Fibroblast of the aortic adventitia (primary cell): ENCODE measurements at places on chromosomes 2 and 18.

DNA sequence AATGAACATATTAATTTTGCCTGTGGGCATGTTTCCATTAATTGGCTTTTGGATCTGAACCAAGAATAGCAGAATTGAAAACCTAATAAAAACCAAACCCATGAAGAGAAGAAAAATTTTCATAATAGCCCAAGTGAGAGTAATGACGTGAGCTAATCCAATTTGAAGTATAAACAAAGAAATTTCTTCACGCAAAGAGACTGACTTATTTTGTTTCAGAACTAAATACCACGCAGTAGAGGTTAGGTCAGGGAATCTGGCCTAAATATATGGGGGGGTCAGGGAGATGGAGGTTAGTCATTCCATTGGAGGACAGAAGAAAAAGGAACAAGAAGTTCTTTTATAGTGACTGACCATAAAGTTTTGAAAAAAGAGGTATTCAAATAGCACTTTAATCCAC lies 94.1 kb upstream of the CYP1B1 start:
- no peak for DNase-seq

DNA sequence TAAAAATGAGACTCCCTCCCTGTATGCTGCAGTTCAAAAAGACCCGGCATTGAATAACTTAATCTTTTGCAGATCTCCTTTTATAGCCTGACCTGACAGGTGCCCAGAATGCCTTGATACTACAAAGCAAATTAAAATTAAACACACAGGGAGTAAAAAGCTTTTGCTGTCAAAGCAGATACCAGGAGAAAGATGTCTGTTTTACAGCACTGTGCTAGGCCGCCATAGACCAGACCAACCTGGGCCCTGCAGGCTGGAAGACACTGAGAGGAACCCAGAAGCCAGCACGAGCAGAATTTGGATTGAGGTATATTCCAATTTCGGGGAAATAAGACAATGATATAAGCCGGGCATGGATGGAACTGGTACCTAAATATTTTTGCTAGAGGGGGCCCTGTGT lies 602.8 kb upstream of the SOX11 start:
- no peak for DNase-seq

- DNase-seq: peak; percentile 80
Observed at GRCh38 chr2:111689941-111690340, 194.1 kb downstream of the ANAPC1 start.

DNA sequence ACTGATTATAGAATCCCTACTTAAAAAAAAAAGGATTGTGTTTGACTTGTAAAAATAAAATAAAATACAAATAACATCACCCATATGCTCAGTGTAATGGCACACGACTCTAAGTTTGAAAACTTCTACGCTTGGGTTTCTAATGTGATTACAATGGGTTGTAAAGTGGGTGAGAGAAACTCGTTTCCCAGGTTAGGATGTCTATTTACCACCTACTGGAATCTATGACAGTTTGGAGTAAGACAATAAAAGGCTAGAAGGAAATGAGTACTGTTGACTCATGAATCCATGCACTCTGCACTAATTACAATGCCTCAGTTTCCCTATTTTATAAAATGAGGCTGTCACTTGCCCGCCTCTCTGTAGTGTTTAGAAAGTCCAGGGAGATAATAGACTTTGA lies 204.2 kb upstream of the FBXO11 start:
- DNase-seq: no peak

GRCh38 chr2:113407446-113408099 lies 29.9 kb upstream of the ZNG1B start:
- DNase-seq: peak; percentile 3

DNA sequence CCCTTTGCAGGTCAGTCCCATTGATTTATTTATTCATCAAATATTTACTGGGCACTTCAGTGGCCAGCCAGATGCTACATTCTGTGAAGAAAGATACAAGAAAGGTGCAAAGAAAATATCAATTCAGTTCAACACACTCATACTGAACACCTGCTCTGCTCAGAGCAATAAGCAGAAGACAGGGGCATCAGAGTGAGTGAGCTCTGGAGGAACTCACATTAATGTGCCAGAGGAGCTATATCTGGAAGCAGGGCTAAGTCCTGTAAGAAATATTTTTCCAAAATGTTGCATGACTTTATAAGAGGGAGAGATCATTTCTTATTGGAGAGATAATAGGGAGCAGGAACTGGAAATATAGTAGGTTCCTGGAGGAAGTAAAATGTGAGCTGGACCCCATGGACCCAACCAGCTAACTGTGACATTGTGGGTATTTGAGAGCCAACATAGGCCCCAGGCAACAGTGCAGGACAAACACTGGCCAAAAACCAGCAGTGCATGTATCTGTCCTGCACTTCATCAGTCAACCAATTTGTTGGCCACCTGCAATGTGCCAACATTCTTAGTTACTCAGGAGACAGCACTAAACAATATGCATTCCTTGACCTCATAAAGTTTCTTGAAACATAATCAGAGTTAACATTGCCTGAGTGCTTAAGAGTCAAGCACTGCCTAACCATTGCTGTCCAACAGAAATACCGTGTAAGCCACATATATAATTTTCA lies 102.7 kb upstream of the PTPRM start:
- no peak for DNase-seq

GRCh38 chr2:203061346-203061745 lies 46.7 kb downstream of the NBEAL1 start:
- peak; percentile 49 for DNase-seq

GRCh38 chr2:69559442-69560146 lies 83.9 kb downstream of the AAK1 start:
- DNase-seq: peak; percentile 75

DNA sequence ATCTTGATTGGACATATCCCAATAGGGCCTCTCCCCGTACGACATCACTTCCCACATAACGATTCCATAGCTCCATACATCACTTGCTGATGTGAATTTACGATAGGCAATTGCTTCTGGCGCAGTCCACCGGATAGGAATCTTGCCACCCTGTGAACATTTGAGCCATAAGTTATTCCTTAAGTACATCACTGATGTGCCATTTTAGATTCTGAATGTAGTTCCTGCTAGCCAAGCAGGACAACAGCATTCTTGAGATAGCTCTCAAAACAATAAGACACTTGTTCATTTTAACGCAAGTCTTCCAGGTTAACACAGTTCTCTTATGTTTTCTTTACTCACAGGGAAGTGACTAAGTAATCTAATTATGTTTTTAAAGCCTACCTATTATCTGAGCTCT lies 138.0 kb downstream of the EPHA4 start:
- DNase-seq: no peak

DNA sequence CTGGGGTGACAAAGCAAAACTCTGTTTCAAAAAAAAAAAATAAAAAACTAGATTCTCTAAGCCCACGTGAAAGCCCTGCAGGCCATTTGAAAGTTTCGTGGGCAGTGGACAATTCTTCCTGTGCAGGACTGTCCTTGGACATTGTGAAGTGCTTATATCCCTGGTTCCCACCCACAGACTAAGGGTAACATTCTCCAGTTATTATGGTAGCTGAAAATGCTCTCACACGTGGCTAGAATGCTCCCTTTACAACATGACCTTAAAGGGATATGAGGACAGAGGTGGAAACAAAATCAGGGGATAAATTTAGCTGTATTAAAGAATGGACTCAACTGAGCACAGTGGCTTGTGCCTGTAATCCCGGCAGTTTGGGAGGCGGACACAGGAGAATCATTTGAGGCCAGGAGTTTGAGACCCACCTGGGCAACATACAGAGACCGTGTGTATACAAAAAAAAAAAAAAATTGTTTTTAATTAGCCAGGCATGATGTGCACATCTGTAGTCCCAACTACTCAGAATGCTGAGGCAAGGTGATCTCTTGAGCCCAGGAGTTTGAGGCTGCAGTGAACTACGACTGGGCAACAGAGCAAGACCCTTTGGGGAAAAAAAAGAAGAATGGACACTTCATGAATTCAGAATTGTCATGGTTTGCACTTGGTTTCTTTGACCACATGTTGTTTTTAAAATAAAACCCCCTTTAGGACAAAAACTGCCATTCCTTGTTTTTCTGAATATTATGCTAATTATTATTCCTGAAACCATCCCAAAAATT lies 167.9 kb downstream of the MGAT5 start:
- no peak for DNase-seq

DNA sequence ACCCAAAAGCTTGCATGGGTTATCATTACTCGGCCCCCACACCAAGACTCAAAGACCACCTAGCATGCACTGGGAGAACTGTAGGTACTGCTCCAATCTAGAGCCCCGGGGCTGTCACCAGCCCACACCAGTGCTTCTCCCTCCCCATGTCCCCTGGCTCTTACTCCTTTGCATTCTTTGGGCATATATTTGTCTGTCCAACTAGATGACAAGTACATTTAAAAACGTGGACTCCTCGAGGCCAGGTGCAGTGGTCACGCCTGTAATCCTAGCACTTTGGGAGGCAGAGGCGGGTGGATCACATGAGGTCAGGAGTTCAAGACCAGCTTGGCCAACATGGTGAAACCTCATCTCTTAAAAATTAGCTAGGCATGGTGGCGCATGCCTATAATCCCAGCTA lies 7.8 kb downstream of the AFG3L2 start:
- DNase-seq: no peak

GRCh38 chr2:130152816-130153595 lies 8.1 kb upstream of the CCDC74B start:
- no peak for DNase-seq

- DNase-seq: no peak
Observed at GRCh38 chr2:162370931-162371330, 27.0 kb downstream of the GCA start.

- peak; percentile 87 for DNase-seq
Observed at GRCh38 chr2:113283704-113284284, 5.1 kb upstream of the PAX8 start.

DNA sequence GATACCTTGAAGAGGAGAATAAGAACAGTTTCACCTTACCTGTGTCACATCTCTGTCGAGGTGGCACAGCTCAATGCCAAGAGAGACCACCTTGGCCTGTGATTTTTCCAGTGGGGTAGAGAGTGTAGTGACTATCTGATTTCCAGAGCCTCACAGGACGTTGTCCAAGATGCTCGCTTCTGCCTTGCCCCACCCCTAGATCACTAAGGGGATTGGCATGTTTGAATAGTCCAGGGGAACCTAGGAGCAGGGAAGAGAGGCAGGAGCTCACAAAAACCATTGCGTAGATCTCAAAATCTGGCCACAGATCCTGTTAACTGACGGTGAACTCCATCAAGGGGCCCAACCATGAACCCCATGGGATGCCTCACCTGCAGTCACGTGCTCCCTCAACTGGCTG lies 24.2 kb downstream of the TMEM178A start:
- DNase-seq: no peak

GRCh38 chr18:69401226-69401971 lies 711 bp downstream of the DOK6 start:
- DNase-seq: peak; percentile 26

GRCh38 chr2:67532387-67532786 lies 135.3 kb downstream of the ETAA1 start:
- no peak for DNase-seq

- peak; percentile 98 for DNase-seq
Observed at GRCh38 chr2:220077488-220077887, 450.1 kb downstream of the SLC4A3 start.

GRCh38 chr2:169007356-169007755 lies 23.8 kb downstream of the ABCB11 start:
- no peak for DNase-seq

GRCh38 chr2:10216677-10217488 lies 85.8 kb upstream of the HPCAL1 start:
- no peak for DNase-seq

DNA sequence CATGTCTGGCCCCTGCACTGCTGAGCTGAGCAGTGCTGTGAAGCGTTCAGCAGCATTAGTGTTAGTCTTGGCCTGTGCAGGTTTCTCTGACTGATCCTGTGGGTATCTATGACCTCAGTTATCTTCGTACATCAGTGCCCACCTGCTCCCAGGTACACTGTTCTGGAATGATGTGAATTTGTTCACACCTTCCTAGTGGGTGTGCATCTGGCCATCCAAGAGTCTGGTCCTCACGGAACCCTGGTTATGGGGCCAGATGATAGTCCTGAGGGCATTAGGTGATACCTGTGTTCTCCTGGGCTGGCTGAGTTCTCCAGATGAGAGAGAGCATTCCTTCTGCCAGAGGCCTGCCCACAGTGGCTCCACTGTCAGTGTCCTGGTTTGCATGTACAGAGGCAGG lies 57.2 kb downstream of the INPP4A start:
- DNase-seq: no peak

DNA sequence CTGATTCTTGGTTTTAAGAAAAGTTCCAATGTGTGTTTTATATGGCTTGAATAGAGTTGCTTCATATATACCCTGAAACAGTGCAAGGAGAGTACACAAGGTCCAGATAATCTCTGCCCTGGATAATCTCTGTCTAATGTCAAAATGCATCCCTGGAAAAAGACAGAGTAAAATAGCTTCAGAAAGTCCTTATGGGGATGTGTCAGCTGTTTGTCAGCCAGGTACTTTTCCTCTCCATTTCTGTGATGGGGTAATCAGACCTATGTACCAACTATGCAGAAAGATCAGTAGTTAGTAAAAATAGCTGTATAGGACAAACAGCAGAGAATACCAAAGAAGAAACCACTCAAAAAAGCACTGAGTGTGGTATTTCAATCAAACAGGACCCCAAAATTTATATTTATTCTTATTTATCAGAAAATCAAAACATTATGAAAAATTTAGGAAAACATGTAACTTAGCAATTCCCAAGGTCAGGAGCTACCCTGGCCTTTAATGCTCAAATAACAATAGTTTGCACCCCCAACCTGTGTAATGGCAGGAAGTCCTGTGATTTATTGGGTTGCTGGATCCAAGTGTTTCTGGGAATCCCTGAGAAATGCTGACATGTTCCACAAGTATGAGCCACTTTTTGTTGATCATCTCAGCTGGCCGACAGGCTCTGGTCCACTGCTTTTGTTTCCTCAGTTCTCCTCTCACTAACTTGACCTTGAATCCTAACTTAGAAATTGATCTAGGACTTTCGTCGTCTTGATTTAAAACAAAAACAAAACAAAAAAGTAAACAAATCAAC lies 69.6 kb downstream of the MDH1 start:
- peak; percentile 40 for DNase-seq

GRCh38 chr2:236711440-236711839 lies 141.8 kb downstream of the ACKR3 start:
- peak; percentile 92 for DNase-seq

GRCh38 chr2:181656450-181657291 lies at the start of gene CERKL:
Gene CERKL (minus strand): TSS chr2:181657105. CDS start chr2:181657006, 99 bp downstream.
- DNase-seq: peak; percentile 7

DNA sequence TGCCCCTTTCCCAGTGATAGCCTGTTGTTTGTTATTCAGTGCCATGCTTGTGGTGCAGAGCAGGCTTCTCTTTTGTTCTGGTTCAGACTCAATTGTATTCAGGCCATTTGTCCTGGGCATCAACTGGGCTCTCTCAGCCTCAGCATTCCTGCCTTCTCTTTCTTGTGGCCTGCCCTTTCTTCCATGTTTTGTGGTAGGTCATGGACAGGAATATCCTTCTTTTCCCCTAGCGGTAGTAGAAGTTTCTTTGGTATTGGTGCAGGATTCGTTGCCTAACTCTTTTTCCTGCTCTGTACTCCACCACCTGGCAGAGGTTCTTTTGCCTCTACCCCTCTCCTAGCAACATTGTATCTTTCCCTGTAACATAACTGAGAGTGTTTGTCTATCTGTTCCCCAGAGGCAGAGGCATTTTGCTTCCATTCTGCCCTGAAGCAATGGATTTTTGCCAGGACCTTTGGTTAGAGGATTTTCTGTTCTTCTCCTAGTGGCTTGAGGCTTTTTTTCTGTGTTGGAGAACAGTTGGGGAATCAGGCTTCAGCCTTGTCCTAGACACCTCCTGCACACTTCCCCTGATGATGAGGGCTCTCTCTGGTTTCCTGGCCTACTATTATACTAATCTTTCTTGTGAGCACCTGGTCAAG lies 68.5 kb downstream of the NCOA1 start:
- peak; percentile 58 for DNase-seq
